Colonic mucosa (tissue), 4 donors: ENCODE measurements at places on chromosomes 6 and 20. TPM values are rescaled to one million over a fixed set of nuclear protein-coding genes. Genes with fewer than 3 reads are reported as not detected.

DNA sequence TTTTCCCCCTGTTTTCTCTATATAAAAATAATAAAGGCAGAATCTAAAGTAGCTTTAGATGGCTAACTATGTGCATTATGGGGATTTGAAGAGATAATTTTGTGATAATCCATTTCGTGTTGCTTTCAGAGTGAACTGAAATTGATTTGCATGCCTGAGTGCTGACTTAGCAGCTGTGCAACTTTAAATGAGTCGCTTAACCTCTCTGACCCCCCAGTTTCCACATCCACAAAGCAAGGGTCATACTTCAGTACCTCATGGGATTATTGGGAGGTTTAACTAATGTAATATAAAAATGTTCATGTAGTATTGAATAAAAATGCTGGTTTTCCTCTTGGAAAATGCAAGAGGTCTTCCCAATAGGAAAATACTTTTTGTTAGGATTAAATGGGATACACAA lies 63.8 kb upstream of the FABP7 start:
- DNase-seq: no peak

DNA sequence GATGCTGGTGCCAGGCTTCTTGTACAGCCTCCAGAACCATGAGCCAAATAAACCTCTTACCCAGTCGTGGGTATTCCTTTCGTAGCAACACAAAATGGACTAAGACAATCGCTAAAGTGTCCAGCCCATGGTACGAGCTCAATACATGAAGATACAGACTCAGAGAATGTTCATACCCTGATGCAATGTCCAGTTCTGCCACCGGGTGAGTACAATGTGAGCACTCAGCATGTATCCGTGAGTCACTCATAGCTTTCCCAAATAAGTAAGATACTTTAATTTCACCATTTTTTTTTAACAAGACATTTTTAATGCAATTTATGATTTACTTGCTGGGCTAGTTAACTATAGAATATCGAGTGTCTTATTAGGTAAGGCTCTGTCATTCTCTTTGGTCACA lies 26.7 kb upstream of the PDE10A start:
- no peak for DNase-seq

DNA sequence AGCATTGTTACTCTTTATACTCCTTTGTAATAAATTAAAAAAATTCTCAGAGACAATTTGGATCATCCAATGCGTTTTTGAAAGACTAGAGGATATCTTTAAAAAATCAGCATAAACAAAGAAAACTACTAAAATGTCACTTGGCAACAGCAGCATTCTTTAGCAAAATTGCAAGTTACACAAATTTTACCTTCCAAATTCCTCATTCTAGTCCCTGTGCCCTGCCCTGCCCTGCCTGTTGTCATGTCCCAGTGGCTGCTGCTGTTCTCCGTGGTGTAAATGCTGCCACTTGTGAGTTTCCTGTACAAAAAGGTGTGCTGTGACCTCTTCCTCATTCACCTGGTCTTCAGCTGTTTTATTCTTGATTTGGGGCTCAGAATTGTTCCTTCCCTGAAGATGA lies 83.2 kb downstream of the CDC5L start:
- DNase-seq: no peak

GRCh38 chr6:11775791-11776409 lies 2.7 kb downstream of the ADTRP start:
- no peak for DNase-seq

GRCh38 chr20:32556312-32557184 lies 28.6 kb downstream of the NOL4L start:
- DNase-seq: no peak

DNA sequence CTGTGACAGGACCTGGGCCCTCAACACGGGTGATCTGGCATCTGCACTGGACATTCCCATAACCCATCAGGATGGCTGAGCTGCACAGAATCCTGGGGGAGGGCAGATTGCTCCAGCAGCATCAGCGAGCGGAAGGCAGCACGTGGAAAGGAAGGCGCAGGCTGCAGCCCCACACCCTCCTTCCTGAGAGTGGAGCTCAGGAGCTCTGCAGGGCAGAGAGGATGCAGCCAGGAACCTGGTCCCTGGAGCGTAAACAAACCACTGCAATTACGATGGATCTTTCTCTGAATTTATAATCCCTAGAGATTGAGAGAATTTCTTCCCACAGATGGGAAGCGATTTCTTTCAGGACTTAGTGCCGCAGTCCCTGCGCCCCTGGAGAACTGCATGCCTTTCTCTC lies 39.7 kb upstream of the EMILIN3 start:
- no peak for DNase-seq

DNA sequence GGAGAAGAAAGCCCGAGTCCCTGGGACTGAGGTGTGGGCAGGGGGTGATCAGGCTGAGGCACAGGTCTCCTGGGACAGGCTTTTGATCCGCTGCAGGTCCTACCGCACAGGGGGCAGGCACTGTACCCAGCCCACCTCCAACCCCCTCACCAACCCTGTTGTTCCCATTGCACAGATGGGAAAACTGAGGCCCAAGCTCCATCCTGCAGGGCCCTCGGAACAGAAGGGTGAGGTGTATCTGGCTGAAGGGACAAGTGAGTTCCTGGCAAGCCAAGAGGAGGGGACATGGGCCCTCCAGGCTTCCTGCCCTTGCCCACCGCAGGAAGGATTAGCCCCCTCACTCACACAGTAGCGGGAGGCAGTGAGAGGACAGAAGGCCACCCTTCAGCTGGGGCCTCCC lies 16.5 kb upstream of the SPDEF start:
- DNase-seq: no peak

Gene DZANK1
- 1.2 TPM for total RNA-seq

GRCh38 chr6:168903613-168904345 lies 349.9 kb downstream of the THBS2 start:
- DNase-seq: no peak

GRCh38 chr20:23550227-23550626 lies 18.1 kb downstream of the CST9L start:
- DNase-seq: no peak
